ENCODE measurements at places on chromosomes 4 and X.

DNA sequence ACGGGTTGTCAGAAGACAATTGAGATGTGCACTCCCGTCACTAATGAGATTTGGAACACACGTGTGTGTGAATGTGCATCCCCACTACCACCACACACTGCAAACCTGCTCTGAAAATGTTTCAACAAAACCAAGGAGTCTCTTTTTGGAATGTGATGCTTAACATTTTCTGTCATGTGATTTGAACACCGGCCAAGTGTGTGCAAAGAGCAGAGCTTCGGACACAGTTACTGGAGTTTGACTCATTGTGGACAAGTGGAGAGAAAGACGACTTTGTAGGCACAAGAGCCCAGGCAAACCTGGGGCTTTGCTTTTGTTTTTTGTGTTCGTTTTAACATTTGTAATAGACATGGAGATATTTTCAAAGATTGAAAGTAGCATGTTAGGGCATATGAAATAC is 49.2 kb downstream of the CCKAR start:
- DNase-seq: no peak

- DNase-seq: no peak
These were observed 127.1 kb downstream of the INPP4B start for GRCh38 chr4:142718981-142719380.

DNA sequence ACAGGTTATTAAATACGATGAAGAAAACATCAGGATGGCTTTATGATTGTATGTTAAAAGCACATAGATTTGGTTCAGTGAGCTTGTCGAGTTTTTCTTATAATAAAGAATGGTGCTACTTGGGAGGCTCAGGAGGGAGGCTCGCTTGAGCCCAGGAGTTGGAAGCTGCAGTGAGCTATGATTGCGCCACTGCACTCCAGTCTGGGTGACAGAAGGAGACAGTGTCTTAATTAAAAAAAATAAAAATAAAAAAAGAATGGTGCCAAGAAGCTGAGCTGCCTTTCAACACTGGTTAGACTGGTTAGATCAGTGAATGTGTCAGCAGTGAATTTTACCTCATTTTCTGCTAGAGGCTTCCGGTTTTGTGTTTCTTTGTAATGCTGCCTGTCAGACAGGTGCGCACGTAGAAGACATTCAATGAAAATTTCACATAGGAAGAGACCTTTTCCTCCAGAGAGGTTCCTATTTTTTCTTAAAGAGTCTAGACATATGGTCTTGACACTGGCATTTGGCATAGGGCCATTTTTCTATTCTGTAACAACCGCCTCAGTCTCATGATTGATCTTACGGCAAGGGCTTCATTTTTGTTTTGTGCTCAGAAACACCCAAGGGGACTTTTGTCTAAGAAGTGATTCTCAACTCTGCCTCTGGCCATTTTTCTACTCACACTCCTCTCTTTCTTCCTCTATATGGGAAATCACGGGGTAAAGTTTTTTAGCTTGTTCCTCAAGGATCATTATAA is 15.0 kb upstream of the ARSF start:
- DNase-seq: peak; percentile 28

GRCh38 chrX:44536198-44536597 is 6.5 kb downstream of the FUNDC1 start:
- DNase-seq: no peak

All from hematopoietic multipotent progenitor cell (in vitro differentiated cells).